Nephron progenitor cell (in vitro differentiated cells): ENCODE measurements at places on chromosomes 3 and 15.

DNA sequence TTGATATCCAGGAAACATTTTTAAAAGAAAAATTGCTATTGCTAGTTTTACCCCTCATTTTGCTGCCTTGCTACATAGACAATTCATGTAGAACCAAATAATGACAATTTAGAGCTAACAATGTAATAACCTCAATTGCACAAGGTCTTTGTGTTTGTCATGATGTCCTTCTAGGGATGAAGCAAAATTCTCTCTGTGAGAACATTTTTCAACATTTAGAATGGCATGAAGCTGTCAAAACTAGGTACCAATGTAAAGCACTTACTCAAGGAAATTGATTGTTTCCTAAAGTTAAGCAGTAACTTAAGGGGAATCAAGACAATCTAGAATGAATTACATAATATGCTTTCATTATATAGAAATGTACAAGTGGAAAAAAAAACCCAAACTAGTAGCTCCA lies 7.9 kb upstream of the FGF7 start:
- H3K36me3 ChIP-seq, result no peaks in the 10 kb centered on the region
- H3K4me3 ChIP-seq, result no peak overlapping the region
- no peak for DNase-seq
- H3K4me1 ChIP-seq, result no peaks in the 10 kb centered on the region
- no peak overlapping the region for H3K27ac ChIP-seq

- H3K36me3 ChIP-seq, result peaks cover 4% of the 10 kb centered on the region
- DNase-seq, result no peak
- no peaks in the 10 kb centered on the region for H3K27me3 ChIP-seq
- H3K27ac ChIP-seq, result peak overlapping the region; percentile 66
- no peak overlapping the region for H3K4me3 ChIP-seq
These were observed 19.7 kb downstream of the ABHD2 start for GRCh38 chr15:89107984-89108383.

GRCh38 chr3:141524988-141525387 lies 38.2 kb downstream of the RASA2 start:
- no peak overlapping the region for H3K4me3 ChIP-seq
- no peaks in the 10 kb centered on the region for H3K27me3 ChIP-seq
- no peak for DNase-seq
- no peak overlapping the region for H3K27ac ChIP-seq
- H3K36me3 ChIP-seq, result no peaks in the 10 kb centered on the region

- no peak overlapping the region for H3K4me3 ChIP-seq
- peaks cover 36% of the 10 kb centered on the region for H3K4me1 ChIP-seq
- H3K27me3 ChIP-seq, result peaks cover 6% of the 10 kb centered on the region
These were observed 3.0 kb downstream of the DZIP1L start for GRCh38 chr3:138112362-138112761.

GRCh38 chr3:58198804-58199203 lies 12.0 kb downstream of the DNASE1L3 start:
- peaks cover 14% of the 10 kb centered on the region for H3K27me3 ChIP-seq
- no peak for DNase-seq
- no peaks in the 10 kb centered on the region for H3K36me3 ChIP-seq
- peaks cover 26% of the 10 kb centered on the region for H3K4me1 ChIP-seq

GRCh38 chr3:183438735-183439134 lies 10.3 kb upstream of the MCF2L2 start:
- H3K27me3 ChIP-seq, result peaks cover 1% of the 10 kb centered on the region
- H3K4me3 ChIP-seq, result no peak overlapping the region
- peaks cover 28% of the 10 kb centered on the region for H3K4me1 ChIP-seq
- H3K36me3 ChIP-seq, result peaks cover 7% of the 10 kb centered on the region
- no peak overlapping the region for H3K27ac ChIP-seq
- no peak for DNase-seq

DNA sequence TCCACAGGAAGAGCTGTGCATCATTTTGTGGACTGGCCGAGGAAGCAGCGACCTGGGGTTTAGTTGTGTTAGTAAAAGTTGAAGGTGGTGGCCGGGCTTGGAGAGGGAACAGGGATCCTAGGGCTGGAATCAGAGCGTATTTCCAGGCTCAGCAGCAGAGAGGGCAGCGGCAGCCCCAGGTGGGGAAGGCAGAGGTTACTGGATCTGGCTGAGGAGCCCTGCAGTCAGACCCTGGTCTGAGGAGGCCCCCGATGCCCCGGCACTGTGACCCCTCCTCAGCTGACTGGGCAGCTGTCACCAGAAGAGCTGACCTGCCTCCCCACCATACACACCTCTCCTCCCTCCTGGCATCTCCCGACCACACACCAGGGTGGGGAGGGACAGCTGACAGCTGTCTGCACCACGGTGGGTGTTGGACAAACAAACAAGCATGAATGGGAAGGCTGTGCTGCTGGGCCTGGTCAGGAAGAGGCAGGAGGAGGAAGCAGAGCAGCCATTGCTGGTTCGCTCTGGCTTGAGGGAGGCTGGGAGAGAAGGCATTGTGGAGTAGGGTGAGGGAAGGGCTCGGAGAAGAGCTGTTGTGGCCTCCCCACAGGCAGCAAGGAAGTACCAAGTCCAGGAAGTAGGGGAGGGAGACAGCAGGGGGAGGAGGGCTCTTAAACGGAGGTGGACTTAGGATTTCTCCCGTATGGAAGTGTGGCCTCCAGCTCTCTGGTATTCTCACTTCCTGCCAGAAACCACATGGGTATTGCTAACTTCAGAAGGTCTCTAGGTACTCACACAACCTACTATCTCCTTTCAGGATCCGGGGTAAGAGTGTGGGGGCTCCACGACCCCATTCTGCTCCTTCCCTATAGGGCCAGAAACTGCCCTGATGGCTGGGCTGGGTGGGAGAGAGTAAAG lies 49.5 kb upstream of the HACD2 start:
- peaks cover 24% of the 10 kb centered on the region for H3K36me3 ChIP-seq
- peaks cover 60% of the 10 kb centered on the region for H3K4me1 ChIP-seq
- DNase-seq, result peak; percentile 25
- H3K27ac ChIP-seq, result peak overlapping the region; percentile 94
- peaks cover 3% of the 10 kb centered on the region for H3K27me3 ChIP-seq

- no peaks in the 10 kb centered on the region for H3K36me3 ChIP-seq
- DNase-seq, result peak; percentile 91
- H3K27me3 ChIP-seq, result peaks cover 40% of the 10 kb centered on the region
These were observed 75.9 kb upstream of the VGLL4 start for GRCh38 chr3:11719406-11720303.

DNA sequence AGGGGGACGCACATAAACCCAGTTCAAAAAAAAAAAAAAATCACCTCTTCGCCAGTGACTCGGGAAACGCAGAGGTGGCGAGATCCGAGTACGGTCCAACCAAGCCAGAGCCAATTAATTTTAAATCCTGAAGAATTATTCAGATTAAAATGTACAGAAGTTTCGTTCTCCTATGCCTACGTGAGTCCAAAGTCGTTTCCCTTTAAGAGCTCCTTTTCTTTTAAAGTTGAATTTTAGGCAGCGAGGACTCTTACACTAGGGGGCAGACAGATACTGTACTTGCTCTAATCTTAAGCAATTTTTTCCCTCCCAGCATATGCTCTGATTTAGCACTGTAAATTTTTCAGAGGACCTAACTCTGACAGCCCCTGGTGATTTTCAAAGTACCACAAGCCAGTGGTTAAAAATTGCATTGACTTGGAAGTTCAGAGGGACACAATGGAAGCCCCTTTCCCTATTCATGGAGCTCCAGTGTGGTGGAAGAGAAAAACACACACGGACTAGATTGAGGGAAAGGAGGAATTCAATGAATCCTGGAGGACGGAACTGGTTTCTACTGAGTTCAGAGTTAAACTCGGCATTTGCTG lies 3.3 kb upstream of the NR2F2 start:
- peak overlapping the region; percentile 93 for H3K27ac ChIP-seq
- peaks cover 59% of the 10 kb centered on the region for H3K4me1 ChIP-seq
- H3K27me3 ChIP-seq, result peaks cover 35% of the 10 kb centered on the region
- DNase-seq, result no peak
- H3K4me3 ChIP-seq, result peak overlapping the region; percentile 99

DNA sequence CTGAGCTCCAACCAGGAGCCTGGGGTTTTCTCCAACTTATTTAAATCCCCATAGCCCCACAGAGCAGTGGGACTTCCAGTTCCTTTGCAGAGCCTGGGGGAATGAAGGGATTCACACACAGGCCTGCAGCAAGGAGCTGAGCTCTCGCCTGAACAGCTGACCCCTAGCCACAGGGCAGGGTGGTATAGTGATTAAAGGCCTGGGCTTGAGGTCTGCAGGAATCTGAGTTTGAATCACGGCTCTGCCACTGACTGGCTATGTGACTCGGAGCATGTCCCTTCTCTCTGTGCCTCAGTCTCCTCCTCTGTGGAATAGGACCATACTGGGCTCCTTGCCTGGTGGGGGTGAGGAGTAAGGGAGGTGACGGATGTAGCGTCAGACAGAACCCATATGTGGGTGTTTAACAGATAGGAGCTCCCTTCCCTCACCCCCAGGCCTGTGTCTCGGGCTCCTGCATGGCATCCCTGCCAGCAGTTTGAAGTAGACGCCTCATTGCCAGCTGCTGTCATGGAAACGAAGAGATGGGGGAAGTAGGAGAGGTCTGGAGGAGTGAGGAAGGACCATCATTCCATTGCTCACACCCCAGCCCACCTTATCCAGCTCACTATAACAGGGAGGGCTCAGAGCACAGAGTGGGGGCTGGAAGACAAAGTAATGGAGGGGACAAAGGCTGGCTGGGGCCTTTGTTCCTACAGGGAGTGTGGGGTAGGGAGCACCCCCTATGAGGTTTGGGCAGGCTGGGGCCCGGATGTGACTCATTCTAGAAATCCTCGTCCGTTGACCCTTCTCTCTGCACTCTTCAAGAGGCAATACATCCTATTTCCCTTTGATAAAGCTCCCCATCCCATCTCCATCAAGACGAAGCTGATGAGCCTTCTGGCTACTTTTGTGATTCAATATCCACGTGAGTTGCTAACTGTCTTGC lies 14.8 kb downstream of the HRH1 start:
- peaks cover 22% of the 10 kb centered on the region for H3K27me3 ChIP-seq
- DNase-seq, result no peak

- no peak overlapping the region for H3K27ac ChIP-seq
- H3K4me3 ChIP-seq, result no peak overlapping the region
- H3K27me3 ChIP-seq, result peaks cover 41% of the 10 kb centered on the region
- H3K36me3 ChIP-seq, result no peaks in the 10 kb centered on the region
- H3K4me1 ChIP-seq, result peaks cover 8% of the 10 kb centered on the region
- DNase-seq, result no peak
These were observed 53.1 kb upstream of the PRR23E start for GRCh38 chr3:127139601-127140500.

DNA sequence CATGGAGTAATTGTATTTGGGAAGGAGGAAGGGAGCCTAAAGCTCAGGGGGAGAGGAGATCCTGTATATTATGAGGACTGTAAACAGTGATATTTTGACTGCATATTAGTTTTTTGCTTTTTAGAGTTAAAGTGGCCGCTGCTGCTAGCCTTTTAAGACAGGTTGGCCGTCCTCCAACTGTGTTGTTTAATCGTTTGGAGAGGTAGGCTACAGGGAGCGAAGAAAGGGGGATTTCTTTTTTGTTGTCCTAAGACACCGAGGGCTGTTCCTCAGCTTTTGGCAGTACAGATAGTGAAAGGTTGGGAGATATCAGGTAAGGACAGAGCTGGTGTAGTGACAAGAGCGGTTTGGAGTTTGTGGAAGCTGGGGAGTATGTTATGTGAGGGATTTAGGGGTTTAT lies 38.2 kb upstream of the RNF7 start:
- no peak for DNase-seq
- H3K36me3 ChIP-seq, result peaks cover 7% of the 10 kb centered on the region
- no peak overlapping the region for H3K27ac ChIP-seq
- peaks cover 4% of the 10 kb centered on the region for H3K27me3 ChIP-seq
- H3K4me1 ChIP-seq, result peaks cover 16% of the 10 kb centered on the region
- no peak overlapping the region for H3K4me3 ChIP-seq

- H3K27ac ChIP-seq, result no peak overlapping the region
- no peak overlapping the region for H3K4me3 ChIP-seq
- no peaks in the 10 kb centered on the region for H3K27me3 ChIP-seq
- H3K4me1 ChIP-seq, result peaks cover 7% of the 10 kb centered on the region
- H3K36me3 ChIP-seq, result peaks cover 15% of the 10 kb centered on the region
- DNase-seq, result no peak
These were observed 423.8 kb upstream of the CFAP20DC start for GRCh38 chr3:59473636-59474035.

DNA sequence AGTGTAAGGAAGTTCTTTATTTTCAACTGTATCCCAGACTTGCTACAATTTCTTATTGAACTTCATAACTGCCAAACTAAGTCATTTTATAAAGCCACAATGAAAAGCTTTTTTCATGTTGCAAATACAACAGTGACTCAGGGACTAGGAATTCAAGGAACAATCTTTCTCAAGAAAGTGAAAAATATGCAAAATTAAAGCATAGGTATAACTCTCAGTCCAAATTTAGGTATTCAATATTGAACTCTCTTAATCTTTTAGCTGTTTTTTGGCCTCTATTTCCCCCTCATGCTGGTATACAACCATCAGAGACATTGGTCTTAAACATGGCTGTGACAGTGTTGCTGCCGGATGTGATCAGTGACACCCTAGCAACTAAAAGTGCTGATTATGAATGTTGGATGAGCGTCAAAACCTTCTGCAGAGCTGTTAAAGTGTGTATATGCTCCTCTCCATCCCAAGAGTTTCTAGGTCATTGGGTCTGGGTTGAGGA lies 476.9 kb downstream of the ZNF385D start:
- no peaks in the 10 kb centered on the region for H3K4me1 ChIP-seq
- H3K36me3 ChIP-seq, result no peaks in the 10 kb centered on the region
- H3K27me3 ChIP-seq, result no peaks in the 10 kb centered on the region
- no peak overlapping the region for H3K4me3 ChIP-seq
- DNase-seq, result no peak

DNA sequence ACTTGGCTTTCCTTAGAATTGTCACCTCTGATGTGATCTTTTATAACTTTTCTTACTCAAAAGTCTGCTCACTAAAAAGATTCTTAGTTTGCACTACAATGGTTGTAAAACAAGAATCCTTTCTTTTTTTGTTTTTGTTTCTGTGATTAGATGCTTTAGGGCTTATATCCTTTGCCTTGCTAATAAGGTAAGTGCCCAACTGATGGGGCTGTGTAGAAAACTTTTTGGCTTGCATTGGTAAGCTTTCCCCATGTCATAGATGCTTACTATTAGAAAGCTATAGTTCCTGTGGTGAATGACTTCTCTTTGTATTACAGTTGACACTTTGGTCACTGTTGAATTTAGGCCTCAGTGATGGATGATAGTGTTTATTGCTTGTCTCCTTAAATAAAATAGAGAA lies 5.1 kb downstream of the ABHD5 start:
- H3K27me3 ChIP-seq, result peaks cover 3% of the 10 kb centered on the region
- no peaks in the 10 kb centered on the region for H3K36me3 ChIP-seq
- H3K4me3 ChIP-seq, result no peak overlapping the region
- no peak for DNase-seq
- no peak overlapping the region for H3K27ac ChIP-seq

- no peak for DNase-seq
- no peak overlapping the region for H3K4me3 ChIP-seq
- no peaks in the 10 kb centered on the region for H3K27me3 ChIP-seq
- H3K36me3 ChIP-seq, result no peaks in the 10 kb centered on the region
- H3K27ac ChIP-seq, result no peak overlapping the region
These were observed 466.6 kb downstream of the RAP2B start for GRCh38 chr3:153628591-153628990.
